ENCODE measurements at places on chromosomes 5 and 9. TPM values are rescaled to one million over a fixed set of nuclear protein-coding genes. Genes with fewer than 3 reads are reported as not detected.

Gene GARIN3
- not detected for total RNA-seq

- no peaks in the 10 kb centered on the region for H3K36me3 ChIP-seq
- H3K4me1 ChIP-seq = peaks cover 36% of the 10 kb centered on the region
- no peak overlapping the region for H3K27ac ChIP-seq
- no peaks in the 10 kb centered on the region for H3K27me3 ChIP-seq
- no peak for DNase-seq
Measured at GRCh38 chr9:126517833-126518356, 95.8 kb upstream of the LMX1B start.

DNA sequence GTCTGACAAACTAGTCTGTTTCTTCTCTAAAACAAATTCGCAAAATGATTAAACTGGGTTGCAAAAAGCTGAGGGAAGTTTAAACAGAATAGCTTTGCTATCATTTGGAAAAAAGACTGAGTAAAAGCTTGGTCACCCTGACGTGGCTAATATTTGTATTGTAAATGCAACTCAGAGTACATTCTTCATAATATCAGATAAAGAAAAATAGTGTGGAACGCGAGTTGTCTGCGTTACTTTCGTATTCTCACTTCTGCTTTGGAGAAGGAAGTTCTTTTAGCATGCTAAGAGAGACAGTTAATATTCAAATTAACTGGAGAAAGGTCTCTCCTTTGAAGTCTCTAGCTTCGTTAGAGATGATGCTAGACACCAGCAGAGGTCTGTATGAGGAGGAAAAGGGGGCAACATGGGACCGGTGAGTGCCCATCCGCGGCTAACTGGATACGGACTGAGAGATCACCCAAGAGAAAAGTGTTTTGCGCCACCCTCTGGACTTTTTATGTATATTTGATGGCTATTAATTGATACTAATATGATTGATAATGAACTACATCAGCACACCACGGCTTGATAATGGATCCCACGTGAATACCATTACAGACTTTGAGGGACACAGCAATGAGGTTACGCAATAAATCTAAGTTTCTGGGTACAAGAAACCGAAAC is 2.9 kb upstream of the CNTRL start:
- peaks cover 21% of the 10 kb centered on the region for H3K4me1 ChIP-seq
- no peak for DNase-seq
- H3K27me3 ChIP-seq = no peaks in the 10 kb centered on the region
- peak overlapping the region; percentile 67 for H3K4me3 ChIP-seq

DNA sequence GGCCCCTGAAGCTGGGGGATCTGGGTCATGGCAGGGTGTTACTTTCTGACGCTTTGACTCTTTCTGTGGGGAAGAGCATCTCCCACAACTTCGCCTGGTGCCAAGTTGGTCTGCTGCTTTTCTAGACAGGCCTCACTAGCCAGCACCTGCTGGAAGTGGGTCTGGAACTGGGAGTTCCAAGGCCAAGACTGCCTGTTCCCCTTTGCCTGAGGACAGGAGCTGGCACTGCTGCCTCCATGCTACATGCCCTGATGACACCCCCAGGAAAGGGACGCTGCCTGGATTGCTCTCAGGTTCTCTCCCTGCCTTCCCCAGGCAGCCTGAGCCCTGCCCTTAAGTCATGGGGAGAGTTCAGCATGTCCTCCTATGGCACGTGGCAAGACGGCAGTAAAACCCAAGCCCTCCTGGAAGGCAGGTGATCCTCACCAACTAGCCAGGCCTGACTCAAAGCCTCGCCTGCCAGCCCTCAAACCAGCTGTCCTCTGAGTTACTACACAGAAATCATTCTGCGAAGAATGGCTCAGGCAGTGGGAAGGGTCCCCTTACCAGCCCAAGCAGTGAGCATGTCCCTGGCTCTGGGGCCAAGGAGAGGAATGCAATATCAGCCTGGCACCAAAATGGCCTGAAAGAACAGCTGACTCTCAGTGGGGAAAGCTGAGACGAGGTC is 35.8 kb downstream of the SEC61B start:
- no peak overlapping the region for H3K27ac ChIP-seq
- H3K4me3 ChIP-seq = no peak overlapping the region
- H3K27me3 ChIP-seq = no peaks in the 10 kb centered on the region
- no peak for DNase-seq

GRCh38 chr5:168851902-168852321 is 272.7 kb upstream of the PANK3 start:
- H3K4me1 ChIP-seq = no peaks in the 10 kb centered on the region
- no peaks in the 10 kb centered on the region for H3K27me3 ChIP-seq
- H3K36me3 ChIP-seq = no peaks in the 10 kb centered on the region
- DNase-seq = no peak

DNA sequence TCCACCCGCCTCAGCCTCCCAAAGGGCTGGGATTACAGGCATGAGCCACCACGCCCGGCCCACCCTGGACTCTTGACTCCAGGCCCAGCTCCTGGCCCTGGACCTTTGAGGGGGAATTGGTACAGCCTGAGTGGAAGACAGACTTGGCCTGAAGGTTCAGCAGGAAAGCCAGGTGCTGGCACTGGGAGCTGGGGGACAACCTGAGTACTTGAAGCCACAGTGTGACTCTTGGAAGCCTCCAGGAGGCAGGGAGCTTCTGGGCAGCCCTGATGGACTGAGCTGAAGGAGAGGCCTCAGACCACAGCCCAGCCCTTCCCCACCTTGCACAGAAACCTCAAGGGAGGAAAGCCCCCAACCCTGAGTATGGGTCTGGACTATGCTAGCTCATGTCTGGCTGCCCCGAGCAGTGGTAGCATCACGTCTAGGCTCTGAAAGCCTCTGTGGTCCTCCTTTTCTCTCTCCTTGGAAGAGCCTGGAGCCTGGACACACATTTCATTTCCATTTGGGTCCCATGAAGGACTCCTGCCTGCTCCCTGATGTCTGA is 54.1 kb downstream of the RASGEF1C start:
- H3K27ac ChIP-seq = no peak overlapping the region
- H3K36me3 ChIP-seq = no peaks in the 10 kb centered on the region
- no peaks in the 10 kb centered on the region for H3K4me1 ChIP-seq
- H3K4me3 ChIP-seq = no peak overlapping the region

DNA sequence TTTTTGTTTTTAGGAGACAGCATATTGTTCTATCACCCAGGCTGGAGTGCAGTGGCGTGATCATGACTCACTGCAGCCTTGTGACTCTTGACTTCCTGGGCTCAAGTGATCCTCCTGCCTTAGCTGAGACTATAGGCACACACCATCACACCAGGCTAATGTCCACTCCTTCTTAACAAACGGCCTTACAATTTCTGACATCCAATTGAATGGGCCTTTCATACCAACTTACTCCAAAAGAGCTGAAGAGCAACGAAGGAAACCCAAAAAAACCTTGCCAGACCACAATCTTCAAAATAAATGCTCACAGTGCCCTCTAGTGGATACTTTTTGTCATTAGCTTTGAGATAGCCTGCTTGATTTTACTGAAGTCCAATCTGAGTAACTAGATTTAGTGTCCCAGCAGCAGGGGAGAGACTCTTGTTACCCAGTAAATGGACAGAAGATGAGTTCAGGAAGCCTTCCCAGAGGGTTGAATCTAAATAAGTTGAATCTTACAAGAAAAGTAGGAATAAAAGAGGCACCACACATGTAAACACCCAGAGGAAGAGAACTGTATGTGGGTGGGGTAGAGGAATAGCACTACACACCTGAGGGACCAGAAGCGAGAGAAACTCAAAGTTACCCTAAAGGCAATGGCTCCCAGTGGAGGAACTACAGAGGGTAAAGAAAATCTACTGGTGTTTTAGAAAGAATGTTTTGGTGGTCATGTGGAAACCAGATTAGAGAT is 9.3 kb downstream of the ZNF622 start:
- H3K27me3 ChIP-seq = no peaks in the 10 kb centered on the region
- no peak overlapping the region for H3K4me3 ChIP-seq
- H3K4me1 ChIP-seq = peaks cover 20% of the 10 kb centered on the region
- peak; percentile 70 for DNase-seq

Gene EGFLAM
- not detected for total RNA-seq

Gene TRIO
- total RNA-seq = 8.5 TPM

DNA sequence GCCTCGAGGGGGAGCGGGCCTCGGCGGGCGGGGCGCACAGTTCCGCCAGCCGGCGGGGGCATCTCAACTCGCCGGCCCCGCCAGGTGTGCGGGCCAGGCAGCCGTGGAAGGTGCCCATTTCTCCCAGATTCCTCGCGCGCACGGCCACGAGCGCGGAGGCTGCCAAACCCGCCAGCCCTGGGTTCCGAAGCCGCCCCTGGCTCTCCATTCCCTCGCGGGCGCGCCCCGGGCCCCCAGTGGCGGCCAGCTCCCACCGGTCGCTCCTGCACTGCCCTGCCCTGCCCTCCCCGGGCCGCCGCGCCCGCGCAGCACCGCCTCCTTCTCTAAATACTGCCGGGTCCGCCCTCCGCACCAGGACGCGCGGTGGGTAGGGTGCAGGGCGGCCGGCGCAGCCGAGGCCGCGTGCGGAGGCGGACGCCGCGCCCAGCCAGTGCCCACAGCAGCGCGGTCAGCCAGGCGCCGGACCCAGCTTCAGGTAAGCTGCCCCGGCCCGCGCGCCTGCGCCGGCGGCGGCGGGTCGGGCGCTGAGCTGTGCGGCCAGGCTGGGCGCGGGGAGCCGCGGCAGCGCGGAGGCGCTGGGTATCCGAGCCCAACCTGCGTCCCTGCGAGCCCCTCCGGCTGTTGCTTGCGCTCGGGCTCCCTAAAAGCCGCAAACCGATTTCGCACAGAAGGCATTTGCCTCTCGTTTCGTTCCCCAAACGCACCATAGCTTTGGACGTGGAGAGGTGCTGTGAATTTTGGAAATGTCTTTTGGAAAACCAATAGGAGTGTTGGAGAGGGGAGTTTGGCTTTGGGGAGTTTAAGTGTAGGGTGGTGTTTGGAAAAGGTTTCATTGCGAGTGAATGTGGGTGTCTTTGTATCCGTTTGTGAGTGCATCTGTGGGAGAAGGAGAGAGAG is at the start of gene TMEM171:
TMEM171 (plus strand) TSS at position 354 of the 897 bp plus-strand sequence. CDS start 2,799 bp downstream, outside the sequence.
- no peak for DNase-seq
- no peaks in the 10 kb centered on the region for H3K27me3 ChIP-seq
- no peaks in the 10 kb centered on the region for H3K36me3 ChIP-seq
- peaks cover 7% of the 10 kb centered on the region for H3K4me1 ChIP-seq
- no peak within 1 kb of the TSS for H3K27ac ChIP-seq

Gene ARHGEF37
- 0.88 TPM for total RNA-seq

DNA sequence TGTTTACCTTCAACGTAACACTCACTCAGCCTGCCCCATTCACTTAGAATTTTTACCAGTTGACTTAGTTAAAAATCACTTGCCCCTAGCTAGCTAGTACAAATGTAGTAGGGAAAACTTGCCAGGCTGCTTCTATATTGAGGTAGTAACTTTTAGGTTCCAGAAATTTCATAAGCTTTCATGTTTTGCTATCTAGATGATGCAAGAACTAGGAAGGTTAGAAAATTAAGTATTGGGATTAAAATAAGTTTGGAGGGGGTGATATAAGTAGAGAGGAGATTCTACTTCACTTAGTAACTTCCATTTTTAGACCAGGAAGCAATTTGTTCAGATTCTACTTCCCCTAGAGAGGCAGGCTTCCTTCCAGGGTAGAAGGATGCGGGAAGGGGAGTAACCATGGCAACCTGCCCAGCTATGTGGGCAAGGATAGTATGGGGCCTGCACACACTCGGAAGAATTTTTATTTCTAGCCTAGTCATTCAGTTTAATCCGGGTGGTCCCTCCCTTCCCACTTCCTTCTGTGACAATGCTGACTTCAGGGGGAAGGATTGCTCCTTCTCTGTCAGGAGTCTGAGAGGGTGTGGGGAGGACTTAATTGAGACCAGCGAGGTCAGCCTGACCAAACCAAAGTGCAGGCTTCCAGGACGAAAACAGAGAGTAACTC is 4.2 kb downstream of the DAB2 start:
- H3K4me3 ChIP-seq = no peak overlapping the region
- DNase-seq = no peak
- no peaks in the 10 kb centered on the region for H3K36me3 ChIP-seq
- H3K27me3 ChIP-seq = peaks cover under 1% of the 10 kb centered on the region
